ENCODE measurements at places on chromosomes 11 and 22.

- DNase-seq, result no peak
These were observed 3.6 kb downstream of the MLC1 start for GRCh38 chr22:50081426-50082196.

DNA sequence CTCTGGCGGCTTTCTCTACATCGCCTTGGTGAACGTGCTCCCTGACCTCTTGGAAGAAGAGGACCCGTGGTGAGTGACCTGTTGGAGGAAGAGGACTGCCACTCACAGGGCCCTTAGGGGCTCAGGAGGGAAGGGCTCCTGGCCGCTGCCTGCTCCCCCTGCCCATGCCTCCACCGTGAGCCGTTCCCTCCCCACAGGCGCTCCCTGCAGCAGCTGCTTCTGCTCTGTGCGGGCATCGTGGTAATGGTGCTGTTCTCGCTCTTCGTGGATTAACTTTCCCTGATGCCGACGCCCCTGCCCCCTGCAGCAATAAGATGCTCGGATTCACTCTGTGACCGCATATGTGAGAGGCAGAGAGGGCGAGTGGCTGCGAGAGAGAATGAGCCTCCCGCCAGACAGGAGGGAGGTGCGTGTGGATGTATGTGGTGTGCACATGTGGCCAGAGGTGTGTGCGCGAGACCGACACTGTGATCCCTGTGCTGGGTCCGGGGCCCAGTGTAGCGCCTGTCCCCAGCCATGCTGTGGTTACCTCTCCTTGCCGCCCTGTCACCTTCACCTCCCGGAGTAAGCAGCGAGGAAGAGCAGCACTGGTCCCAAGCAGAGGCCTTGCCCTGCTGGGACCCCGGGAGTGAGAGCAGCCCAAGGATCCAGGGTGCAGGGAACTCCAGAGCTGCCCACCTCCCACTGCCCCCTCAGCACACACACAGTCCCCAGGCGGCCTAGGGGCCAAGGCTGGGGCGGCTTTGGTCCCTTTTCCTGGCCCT is 6.9 kb downstream of the SLC39A13 start:
- no peak for DNase-seq

DNA sequence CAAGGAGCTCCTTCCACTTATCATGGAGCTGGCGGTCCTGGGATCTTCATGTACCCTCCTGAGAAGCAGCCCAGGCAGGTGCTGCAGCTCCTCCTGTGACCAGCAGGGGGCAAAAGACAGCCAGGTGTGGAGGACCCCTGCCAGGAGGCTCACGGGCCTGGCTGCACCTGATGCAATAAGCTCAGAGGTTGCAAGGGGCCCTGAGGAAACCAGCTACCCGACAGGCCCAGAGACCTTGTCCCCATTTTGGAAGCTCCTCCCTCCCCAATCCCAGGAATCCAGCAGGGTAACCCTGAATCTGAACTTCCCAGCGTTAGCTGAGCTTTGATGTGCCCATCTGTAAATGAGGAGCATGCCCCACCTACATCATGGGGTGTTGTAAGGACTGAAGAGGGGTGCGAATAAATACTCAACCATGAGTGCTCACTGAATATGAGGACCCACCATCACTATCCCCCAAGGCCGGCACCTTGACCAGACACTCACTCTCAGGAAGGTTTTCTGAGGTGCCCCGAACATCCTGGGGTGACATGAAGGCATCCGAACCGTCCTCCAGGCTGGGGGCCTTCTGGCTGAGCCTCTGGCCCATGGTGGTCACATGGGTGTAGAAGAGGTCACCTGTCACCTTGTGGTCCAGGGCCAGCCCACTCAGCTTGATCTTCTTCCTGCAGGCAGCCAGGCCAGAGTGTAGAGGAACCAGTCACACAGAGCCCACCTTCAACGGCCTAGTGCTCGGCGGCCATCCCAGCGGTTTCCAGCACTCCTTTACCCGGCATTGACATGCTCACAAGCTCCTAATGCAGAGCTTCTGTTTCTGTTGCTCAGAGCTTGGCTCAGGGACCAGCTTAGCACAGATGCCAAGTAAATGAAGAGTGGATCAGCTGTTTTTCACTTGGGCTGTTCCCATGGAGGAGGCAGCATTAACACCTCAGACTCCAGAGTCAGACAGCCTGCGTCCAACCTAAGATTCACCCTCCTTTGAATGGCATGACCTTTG is 21.7 kb downstream of the SLC43A1 start:
- DNase-seq, result peak; percentile 73

DNA sequence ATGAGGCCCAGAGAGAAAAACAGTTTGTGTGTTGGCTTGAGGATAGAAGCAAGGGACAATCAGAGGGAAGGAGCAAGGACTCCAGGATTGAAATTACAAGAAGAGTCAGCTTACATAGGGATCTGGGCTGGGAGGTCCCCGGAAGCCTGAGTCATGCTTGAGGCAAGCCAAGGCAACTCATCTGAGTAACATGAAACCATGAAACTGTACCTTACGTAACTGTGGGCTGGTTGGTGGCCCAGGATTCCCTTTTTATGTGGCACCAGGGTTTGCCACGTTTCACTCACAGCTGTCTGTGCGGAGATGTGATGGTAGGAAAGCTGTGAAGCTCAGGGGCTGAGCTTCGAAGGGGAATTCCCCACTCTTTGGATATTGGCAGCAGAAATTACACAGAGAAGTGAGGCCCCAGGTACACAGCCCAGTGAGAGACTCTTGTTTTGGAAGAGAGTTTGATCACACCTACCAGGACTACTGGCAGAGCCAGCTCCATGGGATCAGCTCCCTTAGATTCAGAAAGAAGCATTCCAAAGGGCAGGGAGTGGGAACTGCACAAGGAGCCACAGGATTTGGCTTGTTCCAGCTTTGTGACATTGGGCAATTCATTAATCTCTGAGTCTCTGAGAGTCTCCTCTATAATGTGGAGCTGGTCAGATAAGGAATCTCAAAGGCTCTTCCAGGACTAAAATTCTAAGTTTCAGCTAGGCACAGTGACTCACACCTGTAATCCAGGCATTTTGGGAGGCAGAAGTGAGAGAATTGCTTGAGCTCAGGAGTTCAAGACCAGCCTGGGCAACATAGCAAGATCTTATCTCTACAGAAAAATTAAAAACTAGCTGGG is 7.8 kb downstream of the SLC5A1 start:
- DNase-seq, result peak; percentile 40

- DNase-seq, result peak; percentile 33
These were observed 14.2 kb upstream of the APOL6 start for GRCh38 chr22:35634015-35634414.

- no peak for DNase-seq
These were observed 15.8 kb upstream of the TXNRD2 start for GRCh38 chr22:19957445-19957844.

DNA sequence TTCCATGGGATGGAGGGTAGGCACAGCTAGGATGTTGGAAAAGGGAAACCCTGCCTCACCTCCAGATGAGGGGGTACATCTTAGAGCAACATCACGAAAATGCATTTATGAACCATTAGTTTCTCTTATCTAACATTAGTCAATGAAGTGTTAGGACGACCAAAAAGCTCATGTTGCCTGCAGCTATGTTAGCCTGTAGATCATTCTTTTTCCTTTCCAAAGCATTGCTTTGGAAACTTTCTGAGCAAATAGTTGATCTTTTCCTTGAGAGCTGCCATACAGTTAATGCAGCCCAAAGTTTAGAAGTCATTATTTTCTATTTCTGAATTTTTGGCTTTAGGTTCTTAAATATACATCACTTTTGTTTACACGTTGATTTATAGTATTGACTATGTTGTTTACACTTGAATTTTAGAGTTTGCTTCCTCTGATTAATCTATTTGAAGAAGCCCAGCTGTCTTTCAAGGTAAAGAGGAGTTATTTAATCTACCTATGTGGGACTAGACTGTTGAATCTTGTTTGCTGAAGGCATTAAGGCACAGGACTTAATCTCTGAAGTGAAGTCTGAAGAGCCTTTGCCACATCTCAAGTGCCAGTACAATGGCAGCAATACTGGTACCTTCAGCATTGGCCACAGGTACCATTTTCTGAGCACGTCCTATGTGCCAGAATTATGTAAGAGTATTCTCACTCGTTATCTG is 11.0 kb downstream of the POU2AF3 start:
- DNase-seq, result no peak

GRCh38 chr11:117572671-117573070 is 224.3 kb downstream of the DSCAML1 start:
- no peak for DNase-seq

DNA sequence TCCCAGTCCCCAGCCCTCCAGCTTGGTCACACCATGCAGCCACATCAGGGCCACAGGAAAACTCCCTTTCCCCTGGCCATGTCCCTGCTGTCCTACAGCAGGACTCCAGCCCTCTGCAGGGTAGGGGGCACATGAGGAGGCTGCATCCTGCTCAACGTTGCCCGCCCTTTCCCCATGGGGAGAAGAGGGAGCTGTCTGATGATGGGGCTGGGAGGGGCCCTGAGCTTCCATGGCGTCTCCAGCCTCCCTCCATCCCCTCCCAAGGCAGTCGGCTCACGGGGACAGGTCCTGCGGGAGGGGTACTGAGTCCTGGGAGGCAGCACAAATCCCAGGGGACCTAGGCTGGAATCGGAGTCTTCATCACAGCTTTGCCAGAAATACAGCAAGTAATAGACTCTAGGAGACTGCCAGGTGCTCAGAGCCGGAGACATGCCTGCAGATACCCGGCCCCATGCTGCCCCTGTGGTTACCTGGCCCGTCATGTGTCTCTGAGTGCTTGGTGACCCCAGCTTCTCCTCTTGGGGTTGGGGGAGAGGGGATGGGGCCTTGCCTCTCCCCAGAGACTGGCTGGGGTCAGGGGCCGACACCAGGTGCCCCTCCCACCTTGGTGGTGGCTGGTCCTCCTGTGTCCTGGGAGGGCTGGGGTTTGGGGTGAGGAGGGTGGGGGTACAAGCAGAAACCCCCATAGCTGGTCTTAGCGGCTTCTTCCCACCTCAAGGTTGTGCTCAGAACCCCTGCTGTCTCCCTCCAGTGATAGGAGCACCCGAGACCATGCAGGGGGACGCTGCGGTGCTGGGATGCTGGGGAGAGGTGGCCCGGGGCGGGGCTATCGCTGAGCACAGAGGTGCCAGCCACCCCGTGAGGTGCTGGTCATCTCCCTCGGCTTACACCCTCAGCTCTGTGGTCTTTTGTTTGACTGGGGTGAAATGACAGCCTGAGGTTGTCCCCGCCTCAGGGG is 2.3 kb downstream of the MRGPRE start:
- DNase-seq, result no peak

GRCh38 chr22:30701872-30702271 is 7.2 kb downstream of the OSBP2 start:
- no peak for DNase-seq

- no peak for DNase-seq
These were observed 97.1 kb upstream of the PARVA start for GRCh38 chr11:12280199-12280837.

GRCh38 chr11:18455686-18456372 is at the start of gene LDHAL6A:
TSS of gene LDHAL6A (plus strand) at chr11:18455856. CDS start at chr11:18456681, 825 bp downstream.
- DNase-seq, result no peak

DNA sequence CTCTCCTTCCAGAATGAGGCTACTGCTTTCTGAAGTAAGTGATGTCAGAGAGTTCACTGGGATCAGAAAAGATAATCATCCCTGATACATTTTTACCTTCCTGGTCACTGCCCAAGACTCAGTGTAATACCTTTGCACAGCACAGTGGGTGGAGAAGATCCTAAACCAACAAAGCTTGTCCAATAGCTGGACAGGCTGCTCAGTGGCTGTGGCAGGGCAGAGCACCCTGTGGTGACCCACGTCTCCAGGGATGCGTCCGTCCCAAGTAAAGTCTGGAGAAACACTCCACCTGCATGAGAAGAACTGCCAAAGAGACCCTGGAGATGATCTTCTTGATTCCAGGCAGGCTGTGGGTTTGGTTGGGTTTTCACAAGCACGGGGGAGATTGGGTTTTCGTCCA is 31.0 kb upstream of the TLCD5 start:
- no peak for DNase-seq

- DNase-seq, result no peak
These were observed 91.5 kb downstream of the MIAT start for GRCh38 chr22:26748845-26749244.

- no peak for DNase-seq
These were observed 429 bp upstream of the SNX15 start for GRCh38 chr11:65026810-65027209.

GRCh38 chr11:18449251-18449650 is 6.4 kb upstream of the LDHAL6A start:
- no peak for DNase-seq

DNA sequence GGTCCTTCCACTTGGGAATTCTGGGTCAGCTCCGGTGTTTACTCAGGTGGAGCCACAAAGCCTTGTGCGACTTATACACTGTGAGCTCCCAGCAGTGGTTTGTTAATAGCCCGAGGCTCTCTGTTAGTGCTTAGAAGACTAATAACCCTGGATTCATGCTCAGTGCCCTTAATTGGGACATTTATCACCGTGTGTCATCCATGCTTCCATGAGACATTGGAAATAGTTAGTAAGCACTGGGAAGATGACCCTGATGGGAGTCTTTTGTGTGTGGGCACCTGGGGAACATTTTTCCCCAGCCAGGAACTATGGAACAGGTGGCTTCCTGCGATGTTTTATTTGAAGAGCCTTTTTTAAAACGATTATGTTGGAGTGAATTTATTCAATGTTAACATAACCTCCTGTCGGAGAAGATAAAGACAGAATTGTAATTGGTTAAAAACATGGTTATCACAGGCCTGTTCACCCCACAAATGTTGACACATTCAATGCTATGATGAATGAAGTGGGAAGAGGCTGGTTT is 188.9 kb downstream of the MYO18B start:
- DNase-seq, result no peak

Data from A549 (cell line).